ENCODE measurements at places on chromosomes 3 and 15.

DNA sequence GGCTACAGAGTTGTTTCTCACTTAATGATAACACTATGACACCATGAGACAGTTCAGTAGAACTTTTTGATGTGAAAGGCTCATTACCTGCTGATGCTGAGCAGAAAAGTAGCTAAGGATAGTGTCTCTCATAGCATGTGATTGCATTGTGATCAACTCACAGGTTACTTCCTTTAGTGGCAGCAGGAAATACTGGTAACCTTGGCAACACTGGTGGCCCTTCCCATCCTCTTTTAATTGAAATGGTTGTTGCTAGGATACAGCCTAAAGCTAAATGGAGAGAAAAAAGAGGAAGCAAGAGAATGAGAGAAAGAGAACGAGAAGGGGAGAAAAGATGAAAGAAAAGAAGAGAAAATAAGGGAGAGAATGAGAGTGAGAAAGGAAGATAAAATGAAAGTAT, 204.7 kb upstream of the GAP43 start:
- DNase-seq: no peak

GRCh38 chr15:52191207-52191606, at the start of gene GNB5:
Gene GNB5, minus strand, starts transcription at chr15:52191392. Its CDS starts 6,716 bp downstream, at chr15:52184676.
- no peak for DNase-seq

- no peak for DNase-seq
Observed at GRCh38 chr15:35208353-35208752, 123.3 kb upstream of the NANOGP8 start.

- no peak for DNase-seq
Observed at GRCh38 chr15:47814620-47815019, 97.3 kb downstream of the SEMA6D start.

DNA sequence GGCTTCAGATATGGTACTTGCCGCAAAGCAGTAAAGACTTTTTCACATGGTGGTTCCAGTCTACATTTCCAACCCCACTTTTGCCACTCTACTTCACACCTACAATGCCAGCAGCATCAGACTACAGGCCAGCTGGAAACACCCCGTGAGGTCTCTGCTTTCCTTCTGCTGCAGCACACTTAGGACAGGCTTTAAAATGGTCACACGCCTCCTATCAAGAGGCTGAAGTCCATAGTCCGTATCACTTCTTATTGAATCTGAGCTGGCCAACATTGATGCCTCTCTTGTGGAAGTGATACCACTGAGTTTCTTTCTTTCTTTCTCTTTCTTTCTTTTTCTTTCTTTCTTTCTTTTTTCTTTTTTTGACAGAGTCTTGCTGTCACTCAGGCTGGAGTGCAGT, 59.8 kb downstream of the ZNF860 start:
- DNase-seq: no peak

DNA sequence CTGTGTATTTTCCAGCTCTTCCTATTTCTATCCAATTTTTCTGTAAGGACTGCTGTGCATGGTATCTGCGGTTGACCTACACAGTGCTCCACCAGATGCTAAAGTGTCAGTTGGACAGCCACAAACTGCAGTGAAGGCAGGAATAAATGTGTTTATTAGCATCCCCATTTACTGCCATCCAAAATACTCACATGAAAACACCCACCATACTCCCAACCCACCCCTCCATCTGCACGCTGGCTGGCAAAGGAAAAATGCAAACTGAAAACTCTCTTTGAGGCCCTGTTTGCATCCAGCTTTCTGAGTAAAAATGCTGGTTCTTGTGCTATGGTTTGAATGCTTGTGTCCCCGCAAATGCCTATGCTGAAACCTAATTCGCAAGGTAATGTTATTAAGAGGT, 515.5 kb downstream of the ZNF385D start:
- DNase-seq: no peak

- DNase-seq: no peak
Observed at GRCh38 chr3:68817243-68817642, 115.1 kb downstream of the TAFA4 start.

DNA sequence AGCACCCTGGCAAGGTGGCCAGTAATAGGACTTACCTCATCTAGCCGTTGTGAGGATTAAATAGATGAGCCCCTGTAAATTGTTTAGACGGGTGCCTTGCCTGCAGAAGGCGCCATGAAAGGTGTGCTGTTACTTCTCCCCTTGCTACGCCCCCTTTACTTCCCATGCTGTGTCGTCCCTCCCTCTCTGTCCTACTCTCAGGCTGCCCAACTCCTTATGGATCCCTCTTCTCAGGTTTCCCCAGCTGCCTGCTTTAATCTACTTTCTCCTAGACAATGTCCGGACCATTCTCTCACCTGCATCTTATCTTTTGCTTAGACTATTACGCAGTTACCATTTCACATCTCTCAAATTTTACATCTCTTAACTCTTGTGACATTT, 1.7 kb upstream of the FBXW12 start:
- no peak for DNase-seq

DNA sequence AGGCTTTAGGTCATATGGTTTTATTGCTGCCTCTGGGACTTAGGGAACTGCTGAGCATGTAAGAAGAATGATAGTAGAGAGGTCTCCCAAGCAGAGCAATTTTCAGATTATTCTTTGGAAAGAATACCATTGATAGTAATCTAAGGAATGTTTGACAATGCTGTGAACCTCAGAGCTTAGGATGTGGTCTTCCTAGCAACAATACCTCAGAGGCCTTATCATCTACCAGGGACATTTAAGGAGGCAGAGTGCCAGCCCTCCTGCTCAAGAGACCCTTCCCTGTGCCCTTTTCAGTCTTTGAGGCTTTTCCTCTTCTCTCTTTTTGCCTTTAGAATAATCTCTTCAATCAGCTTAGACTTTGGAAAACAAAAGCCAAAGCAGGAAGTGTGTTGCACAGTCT, 272.1 kb downstream of the OXSM start:
- no peak for DNase-seq
